ENCODE measurements at places on chromosomes 5 and 9. TPM values are rescaled to one million over a fixed set of nuclear protein-coding genes. Genes with fewer than 3 reads are reported as not detected.

- no peak for DNase-seq
Measured at GRCh38 chr9:81303658-81304057, 385.7 kb downstream of the TLE1 start.

DNA sequence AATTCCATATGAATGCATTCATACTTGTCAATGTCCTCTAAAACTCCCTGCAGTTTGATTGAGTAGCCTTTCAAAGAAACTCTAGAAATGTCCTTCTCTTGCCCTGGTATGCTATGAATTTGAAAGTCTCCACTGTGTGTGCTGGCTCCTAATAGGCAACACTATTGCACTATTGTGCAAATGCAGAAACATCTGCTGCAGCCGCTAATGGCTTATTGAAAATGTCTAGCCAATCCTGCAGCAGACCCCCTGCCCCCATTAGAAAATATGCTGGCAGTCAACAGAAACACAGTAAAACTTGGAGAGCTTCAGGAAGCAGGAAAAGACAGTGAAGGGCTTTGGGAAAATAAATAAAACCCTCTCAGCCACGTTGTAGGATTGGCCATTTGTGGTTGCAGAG is 87.3 kb upstream of the GRAMD2B start:
- DNase-seq: no peak

DNA sequence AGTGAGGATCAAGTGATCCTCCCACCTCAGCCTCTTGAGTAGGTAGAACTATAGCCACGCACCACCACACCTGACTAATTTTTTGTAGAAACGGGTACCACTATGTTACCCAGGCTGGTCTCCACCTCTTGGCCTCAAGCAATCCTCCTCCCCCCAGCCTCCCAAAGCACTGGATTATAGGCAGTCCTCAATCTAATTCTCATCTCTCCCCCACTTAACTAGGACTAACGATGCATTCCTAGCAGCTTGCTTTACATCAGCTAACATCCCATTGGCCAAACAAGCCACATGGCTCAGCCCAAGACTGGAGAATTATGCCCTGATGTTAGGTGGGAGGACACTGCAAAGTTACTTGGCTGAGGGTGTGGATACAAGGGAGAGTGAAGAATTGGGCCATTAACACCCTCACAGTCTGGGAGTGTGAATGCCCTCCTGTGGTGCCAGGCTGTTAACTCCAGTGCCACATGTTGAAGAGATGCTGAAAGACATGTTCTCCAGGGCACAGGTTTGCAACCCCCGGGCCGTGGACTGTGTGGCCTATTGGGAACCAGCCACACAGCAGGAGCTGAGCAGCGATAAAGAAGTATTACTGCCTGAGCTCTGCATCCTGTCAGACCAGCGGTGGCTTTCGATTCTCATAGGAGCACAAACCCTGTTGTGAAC is 5.3 kb upstream of the ZNF367 start:
- DNase-seq: no peak

DNA sequence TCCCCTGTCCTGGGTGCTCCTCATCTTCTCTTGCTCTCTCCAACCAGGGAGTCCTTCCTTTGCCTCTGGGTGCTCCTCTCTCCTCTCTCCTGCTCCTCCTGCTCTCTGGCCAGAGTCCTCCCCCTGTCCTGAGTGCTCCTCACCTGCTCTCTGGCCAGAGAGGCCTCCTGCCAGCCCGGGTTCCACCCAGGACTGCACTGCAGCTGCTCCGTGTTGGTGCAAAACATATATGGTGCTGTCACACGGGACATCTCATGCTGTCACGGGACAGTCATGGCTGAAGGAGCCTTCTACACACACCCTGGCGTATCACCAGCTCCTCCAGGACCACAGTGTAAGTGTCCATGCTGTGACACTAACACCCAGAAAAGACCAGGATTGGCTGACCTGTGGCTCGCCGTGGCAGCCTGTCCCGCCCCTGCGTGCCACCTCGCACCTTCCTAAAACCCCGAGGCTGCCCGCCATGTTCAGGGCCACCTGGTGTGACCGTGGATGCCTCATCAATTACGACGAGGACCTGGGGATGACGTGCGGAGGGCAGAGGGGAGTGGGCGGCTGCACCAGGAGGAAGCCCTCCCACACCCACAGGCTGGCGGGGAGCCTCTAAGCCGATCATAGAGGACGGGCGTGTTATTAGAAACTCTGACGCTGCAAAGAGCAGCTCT is 27.9 kb upstream of the SLC6A3 start:
- no peak for DNase-seq

- no peak for DNase-seq
Measured at GRCh38 chr5:112183103-112183711, 235.9 kb downstream of the EPB41L4A start.

- DNase-seq: no peak
Measured at GRCh38 chr9:130414910-130415746, 29.6 kb upstream of the ASS1 start.

DNA sequence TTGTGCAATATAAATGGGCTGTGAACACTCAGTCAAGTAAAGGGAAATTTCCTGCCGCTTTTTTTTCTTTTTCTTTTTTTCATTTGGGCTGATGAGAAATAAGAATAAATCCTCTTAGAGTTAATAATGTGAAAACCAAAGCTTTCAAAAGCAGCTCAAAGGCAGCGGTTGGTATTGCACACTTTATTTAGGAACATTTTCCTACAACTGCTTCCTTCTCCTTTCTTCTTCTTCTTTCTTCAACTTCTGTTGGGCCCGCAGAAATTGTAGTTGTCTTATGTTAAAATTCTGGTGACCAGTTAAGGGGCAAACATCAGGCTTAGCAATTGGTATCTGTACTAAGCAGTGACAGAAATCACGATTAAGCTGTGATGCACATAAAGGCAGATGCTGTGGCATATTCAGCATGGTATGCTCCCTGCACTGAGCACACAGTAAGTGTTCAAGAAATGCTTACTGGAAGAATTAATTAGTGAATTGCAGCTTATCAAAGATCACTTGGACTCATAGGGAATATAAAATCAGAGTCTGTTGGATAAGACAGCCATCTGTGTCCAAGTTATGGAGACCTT is 85.4 kb downstream of the ANKRD55 start:
- DNase-seq: no peak

DNA sequence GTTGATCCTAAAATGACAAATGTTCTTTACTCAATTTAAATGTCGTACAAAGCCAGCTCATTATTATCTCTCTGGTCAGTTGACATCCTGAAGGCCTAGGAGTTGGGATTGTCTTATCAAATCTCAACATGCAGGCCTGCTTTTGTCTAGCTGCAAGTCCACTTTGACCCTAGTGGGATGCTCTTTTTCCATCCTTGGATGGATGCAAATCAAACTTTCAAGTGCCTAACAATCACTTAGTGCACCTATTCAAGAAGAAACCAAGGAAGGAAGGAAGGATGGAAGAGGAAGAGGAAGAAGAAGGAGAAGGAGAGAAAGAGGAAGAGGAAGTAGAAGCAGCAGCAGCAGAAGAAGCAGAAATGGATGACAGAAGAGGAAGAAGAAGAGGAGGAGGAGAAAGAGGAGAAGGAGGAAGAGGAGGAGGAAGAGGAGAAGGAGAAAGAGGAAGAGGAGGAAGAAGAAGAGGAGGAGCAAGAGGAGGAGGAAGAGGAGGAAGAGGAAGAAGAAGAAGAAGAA is 109.6 kb downstream of the PIK3R1 start:
- DNase-seq: no peak

TAF11L5 gene
- not detected for total RNA-seq

GRCh38 chr9:121619545-121620324 is 31.7 kb upstream of the DAB2IP start:
- DNase-seq: no peak

SLC4A9 gene
- total RNA-seq: not detected

- no peak for DNase-seq
Measured at GRCh38 chr9:38224941-38225340, 155.9 kb upstream of the SHB start.

DNA sequence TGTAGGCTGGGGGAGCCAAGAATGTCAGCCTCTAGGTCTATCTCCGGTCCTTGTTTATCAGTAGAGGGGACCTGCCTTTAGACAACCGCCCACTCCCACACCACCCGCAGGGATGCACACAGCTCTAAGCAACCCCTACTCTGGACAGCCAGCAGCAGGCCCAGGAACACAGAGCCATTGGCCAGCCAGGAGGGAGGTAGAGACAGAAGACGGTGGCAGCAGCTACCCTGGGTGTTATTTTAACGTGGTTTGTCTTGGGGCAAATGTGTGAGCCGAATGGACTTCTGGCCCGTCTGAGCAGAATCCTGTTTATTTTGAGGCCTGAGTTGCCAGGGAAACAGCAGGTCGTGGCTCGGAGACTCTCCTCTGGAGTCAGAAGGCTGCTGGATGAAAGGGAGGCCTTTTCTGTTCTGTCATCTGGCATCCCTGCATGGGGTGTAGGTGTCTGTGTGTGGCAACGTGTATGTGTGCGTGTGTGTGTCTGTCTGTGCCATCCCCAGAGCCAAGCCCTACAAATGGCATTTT is 382 bp upstream of the FGF1 start:
- no peak for DNase-seq

- no peak for DNase-seq
Measured at GRCh38 chr9:79674052-79674777, 102.5 kb downstream of the TLE4 start.

- DNase-seq: no peak
Measured at GRCh38 chr5:60494635-60495034, 205.3 kb downstream of the DEPDC1B start.

GRCh38 chr5:58498340-58498942 is 7.2 kb downstream of the GAPT start:
- no peak for DNase-seq

- no peak for DNase-seq
Measured at GRCh38 chr9:31336841-31337240, 1047.6 kb upstream of the ACO1 start.

OLFM1 gene
- total RNA-seq: 9.7 TPM

DNA sequence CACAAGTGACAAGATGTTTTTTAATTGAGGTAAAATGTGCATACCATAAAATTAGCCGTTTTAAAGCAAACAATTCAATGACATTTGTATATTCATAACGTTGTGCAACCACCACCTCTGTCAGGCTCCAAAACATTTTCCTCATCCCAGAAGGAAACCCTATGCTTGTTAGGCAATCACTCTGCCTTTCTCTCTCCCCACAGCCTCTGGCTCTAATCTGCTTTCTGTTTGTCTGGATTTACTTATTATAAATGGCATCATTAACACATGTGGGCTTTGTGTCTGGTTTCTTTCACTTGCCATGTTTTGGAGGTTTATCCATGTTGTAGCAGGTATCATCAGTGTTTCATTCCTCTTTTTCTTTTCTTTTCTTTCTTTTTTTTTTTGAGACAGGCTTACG is 1.4 kb upstream of the N4BP3 start:
- no peak for DNase-seq

PIP5K1B gene
- total RNA-seq: 44.8 TPM

PCDHA1 gene
- total RNA-seq: not detected

TLX3 gene
- not detected for total RNA-seq

AQP7 gene
- 58.4 TPM for total RNA-seq

DNA sequence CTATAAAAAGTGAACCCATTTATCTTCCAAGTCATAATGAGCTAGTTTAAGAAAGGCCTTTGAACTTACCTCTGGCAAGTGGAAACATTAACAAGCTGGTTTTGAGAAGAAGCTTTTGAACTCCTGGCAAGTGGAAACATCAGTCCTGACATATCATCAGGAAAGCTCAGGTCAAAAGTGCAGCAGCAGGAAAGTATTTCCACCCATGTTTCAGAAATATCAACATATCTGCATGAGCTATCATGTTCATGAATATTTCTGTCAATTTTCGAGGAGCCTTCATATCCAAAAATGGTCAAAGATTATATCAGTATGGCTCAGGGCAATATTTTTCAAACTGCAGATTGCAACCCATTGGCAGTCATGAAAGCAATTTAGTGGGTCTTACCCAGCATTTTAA is 133.9 kb downstream of the PLK2 start:
- no peak for DNase-seq

SHISAL2B gene
- not detected for total RNA-seq

MCTP1 gene
- total RNA-seq: 10.0 TPM

DNA sequence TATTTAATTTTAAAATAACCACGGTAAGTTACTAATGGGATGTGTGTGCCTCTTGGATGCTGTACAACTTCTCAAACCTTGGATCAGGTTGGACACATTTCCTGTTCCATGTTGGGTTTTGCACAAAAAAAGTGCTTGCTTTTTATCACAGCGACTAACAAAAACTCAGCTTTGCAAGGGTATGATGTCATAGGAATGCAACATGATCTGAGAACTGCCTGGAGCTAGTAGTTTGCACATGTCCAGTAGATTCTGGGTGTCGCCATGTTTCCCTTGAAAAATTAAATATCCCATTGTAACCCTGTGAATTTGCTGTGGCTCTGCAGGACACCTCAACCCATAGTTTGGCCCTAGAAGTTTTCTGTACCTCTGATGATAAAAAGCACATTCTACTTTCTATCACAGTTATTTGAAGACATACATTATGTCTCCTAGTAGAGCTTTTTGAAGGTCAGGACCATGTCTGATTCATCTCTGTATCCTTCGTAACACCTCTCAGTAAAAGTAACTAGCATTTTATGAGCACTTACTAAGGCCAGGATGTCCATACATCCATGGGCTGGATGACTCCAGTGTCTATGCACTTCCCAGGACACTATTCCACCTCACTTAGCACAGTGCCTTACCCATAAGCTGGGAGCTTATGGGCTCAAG is 11.5 kb upstream of the FRMPD1 start:
- DNase-seq: no peak
